ENCODE measurements at places on chromosomes 5 and 9.
A peak's percentile ranks its signal among the peaks of the same experiment; 100 is the strongest.

GRCh38 chr9:33816327-33817252 lies at the start of gene UBE2R2:
UBE2R2 (plus strand) TSS chr9:33817160; CDS start chr9:33817758, 598 bp downstream.
- peak; percentile 86 for DNase-seq

- DNase-seq, result no peak
Observed at GRCh38 chr5:120007598-120007997, 378.2 kb downstream of the FAM170A start.

DNA sequence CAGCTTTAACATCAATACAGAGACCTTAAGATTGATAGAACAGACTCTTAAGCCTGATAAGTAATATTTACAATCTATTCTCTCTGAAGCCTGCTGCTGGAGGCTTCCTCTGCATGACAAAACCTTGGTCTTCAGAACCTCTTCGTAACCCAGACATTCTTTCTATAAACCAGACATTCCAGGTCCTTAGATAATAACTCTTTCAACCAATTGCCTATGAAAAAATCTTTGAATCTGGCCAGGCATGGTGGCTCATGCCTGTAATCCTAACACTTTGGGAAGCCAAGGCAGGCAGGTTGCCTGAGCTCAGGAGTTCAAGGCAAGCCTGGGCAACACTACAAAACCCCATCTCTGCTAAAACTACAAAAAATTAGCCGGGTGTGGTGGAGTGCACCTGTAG lies 327.8 kb downstream of the ENC1 start:
- DNase-seq, result no peak

GRCh38 chr5:116571568-116572349 lies 2.9 kb downstream of the SEMA6A start:
- no peak for DNase-seq

DNA sequence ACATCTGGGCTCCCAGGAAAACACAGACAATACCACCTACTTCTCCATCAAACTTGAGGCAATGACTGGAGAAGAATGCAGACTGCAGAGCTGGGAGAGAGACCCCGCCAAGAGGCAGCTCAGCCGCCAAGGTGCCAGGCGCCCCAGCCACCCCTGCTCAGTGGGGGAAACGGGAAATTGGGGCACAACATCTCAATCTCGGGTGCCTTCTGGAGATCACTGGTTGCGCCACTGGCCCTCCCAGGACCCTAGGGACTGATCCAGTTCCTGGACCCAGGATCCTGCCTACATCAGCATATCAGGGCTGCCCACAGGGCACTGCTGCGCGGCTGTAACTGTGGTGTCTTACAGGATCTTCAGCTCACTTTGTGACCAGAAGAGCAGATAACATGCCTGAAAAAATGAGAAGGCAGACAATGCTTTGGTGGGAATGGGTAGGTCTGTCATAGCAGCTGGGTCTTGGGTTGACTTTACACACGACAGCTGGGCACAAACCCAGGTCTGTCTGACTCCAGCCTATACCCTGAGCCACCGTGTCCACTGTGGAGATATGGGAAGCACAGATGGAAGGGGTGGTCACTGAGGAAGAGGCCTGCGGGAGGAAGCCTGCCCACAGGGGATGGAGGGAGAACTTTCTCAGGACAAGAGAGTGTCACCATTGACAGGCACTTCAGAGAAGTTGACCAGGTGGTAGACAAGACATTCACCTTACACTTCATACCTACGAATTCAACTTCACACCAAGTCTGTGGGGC lies 135.2 kb upstream of the RAPGEF1 start:
- DNase-seq, result peak; percentile 38

DNA sequence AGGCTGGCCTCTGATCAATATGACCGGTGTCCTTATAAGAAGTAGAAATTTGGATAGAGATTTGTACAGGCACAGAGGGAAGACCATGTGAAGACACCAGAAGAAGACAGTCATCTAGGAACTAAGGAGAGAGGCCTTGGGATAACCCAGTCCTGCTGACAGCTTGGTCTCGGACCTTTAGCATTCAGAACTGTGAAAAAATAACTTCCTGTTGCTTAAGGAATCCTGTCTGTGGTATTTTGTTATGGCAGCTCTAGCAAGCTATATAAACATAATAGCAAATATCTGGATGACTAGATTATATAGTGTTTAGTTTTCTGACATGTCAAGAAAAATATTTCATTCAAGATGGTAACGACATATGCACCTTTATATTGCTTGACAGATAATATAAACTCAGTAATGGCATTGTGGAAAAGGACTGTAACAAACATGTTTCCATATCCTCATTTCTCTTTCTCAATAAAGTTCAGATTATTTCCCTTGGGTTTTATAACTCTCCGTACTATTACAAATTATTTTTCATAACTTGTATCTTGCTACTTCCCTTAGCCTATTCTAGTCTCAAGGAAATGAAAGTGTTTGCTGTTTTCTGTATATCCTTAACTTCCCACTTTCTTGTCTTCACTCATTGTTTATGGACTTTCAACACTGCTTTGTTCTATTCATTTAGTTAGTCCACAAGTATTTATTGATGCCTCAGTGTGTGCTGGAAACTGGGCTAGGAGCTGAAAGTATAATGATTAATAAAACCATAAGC lies 62.4 kb downstream of the KIAA1958 start:
- no peak for DNase-seq

GRCh38 chr9:101427957-101428655 lies 7.5 kb downstream of the ALDOB start:
- DNase-seq, result no peak

- no peak for DNase-seq
Observed at GRCh38 chr5:178990491-178990890, 4.6 kb downstream of the GRM6 start.

GRCh38 chr5:16976625-16977008 lies 40.5 kb upstream of the MYO10 start:
- DNase-seq, result no peak

DNA sequence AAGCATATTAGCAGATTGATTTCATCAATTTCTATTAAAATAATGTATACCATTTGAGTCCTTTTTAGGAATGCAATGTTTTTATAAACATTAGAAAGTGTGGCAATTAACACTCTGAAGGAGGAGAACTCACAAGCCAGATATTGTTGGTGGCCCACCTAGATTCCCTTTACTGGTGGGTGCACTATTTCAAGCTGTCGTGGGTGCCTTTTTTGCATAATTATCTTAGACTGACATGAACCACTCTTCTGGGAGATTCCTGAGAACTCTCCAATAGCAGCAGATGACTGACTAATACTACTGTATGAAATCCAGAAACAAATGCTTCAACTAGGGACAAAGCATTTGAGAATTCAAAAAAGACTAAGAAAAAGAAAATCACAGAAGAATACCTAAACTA lies 526.0 kb downstream of the CDH18 start:
- DNase-seq, result no peak

DNA sequence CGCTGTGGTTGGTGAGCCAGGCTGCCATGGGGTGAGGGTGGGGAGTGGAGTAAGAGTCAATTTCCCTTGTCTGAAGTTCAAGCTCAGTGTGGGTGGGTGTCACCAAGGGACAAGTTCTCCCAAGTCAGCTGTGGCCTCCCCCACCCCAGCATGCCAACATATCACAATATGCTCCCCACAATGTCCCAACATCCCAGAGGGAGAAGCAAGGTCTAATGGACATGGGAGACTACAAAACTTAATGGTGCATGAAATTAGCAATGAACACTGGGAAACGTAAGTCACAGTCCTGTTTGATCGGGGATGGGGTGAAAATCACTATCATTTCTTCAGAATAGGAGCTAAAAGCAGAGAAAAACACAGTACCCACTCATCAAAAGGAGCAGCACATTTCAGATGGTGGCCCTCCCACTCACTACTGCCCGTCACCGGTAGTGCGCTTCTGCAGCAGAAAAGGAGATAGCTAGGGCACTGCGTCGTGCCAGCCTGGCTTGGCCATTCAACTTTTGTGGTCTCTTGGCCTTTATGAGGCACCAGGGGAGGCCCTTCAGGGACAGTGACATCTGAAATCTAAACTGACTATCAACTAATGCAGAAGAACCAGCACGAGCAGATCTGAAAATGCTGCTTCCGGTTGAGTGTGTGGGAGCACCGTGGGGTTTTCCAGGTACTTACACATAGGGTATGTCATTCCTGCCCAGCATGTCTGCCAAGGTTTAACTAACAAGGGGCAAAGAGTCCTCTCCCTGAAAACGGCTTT lies 20.5 kb upstream of the NDFIP1 start:
- DNase-seq, result no peak

- no peak for DNase-seq
Observed at GRCh38 chr9:82445556-82445955, 457.0 kb downstream of the SPATA31D1 start.

DNA sequence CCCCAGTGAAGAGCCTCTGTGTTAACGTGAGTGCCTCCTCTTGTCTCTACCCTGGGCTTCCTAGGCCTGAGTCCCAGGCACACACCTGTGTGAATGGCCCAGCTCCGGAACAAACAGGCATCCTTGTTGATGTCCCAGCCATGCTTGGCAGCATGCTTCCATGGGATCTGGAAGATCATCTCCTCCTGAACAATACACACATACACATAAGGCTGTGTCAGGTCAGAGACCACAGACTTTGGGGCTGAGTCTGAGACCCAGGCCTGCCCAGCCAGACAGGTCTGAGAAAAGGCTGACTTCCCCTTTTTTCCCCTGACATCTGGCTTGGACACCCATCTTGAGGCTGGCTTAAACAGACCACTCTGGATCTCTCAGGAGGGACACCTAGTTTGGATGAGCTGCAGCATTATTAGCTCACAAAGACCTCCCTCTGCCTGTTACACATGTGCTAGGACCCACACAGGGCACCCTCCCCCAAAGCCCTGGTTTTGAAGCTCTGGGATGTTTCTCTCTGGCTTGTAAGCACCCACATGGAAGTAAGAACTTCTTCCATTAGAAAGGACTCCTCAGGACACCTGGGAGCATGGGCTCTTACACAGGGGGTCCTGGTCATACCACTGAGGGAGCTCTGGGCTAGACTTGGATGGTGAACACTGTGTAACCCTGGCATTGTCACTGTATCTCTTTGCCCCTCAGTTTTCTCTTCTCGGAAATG lies 2.6 kb downstream of the IRF1 start:
- DNase-seq, result peak; percentile 51

DNA sequence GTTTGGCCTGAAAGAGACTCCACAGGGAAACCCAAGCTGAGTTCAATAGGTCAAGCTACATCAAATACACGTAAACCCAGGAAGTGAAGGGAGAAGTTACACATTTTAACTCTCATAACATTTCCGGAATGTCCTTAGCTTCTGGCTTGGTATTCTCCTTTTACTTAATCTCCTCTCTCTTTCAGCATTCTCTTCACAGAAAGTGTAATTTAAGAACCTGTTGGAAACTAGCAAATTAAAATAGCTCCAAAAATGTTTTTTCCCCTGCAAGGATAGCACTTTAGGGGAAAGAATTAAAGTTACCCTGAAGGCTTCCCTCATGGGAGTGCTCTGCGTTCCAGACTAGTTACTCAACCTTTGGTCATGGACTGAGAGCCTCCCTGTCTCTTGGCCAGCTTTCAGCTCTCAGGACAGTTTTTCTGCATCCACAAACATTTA lies 292.7 kb upstream of the TARS1 start:
- peak; percentile 47 for DNase-seq

- DNase-seq, result no peak
Observed at GRCh38 chr5:167696558-167697314, 594.7 kb upstream of the WWC1 start.

DNA sequence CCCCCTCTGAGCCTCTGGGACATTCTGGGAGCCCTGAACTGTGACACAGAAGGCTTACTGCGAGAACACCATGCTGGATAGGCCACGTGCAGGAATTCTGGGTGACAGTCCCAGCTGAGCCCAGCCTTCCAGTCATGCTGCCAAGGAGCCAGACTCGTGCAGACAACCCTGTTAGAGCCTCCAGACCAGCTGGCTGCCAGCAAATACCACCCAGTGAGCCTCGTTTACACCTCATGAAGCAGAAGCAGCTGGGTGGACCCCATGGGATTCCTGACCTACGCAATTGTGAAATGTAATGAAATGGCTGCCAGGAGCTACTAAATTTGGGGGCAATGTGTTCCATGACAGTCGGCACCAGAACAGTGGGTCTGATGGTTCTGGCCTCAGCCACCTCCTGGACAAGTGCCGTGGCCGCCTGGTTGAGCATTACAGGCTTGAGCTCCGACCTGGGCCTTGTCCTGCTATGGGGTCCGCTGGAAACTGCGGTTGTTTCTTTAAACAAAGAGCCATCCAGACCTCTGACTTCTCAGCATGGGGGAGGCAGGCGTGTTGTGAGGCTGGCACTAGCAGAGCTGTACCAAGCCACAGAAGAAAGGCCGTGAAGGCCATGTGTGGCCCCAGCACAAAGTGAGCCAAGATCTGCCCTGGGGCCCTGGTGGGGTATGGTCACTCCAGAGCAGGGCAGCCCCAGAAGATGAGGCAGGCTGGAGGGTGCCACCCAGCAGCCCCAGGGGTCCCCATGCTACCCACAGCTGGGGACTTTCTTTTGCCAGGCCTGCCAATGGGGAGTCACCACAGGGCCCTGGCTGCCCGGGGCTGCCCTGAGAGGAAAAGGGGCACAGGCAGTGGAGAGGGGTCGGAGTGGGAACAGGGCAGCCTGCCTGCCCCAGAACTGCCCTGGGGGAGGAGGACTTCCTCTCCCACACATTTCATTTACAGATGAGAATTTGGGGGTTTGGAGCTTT lies 19.3 kb upstream of the RXRA start:
- DNase-seq, result no peak

DNA sequence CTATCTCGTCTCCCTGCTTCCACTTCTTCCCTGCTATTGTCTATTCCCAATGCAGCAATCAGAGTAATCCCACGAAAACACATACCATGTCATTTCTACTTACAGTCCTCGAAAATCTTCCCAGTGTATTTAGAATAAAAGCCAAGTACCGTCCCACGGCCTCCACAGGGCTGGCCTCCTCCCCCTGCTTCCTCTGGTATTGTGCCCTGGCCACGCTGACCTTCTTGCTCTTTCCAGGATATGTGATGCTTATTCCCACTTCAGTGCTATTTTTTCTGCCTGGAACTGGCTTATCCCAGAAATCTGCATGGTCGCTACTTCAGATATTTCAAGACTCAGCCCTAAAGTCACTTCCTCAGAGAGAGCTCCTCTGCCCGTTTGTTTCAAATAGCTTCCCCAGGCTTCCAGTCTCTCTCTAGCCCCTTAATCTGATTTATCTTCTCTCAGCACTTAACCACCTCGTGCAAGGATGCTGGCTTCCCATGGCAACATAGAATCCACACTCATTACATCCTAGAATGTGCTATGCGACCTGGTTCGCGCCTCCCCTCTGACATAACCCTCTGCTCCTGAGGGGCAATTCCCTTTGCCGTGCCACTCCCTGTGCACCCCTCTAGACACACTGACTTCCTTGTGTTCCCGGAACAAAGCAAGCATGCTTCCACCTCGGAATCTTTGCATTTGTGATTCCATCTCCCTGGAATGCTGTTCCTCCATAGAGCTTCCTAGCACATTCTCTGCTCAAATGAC lies 365.9 kb downstream of the ZSWIM6 start:
- no peak for DNase-seq

GRCh38 chr5:33801292-33801691 lies 90.5 kb downstream of the ADAMTS12 start:
- no peak for DNase-seq
